ENCODE measurements at places on chromosomes 16 and 17. TPM values are rescaled to one million over a fixed set of nuclear protein-coding genes. Genes with fewer than 3 reads are reported as not detected.
A peak's percentile ranks its signal among the peaks of the same experiment; 100 is the strongest.

The SEZ6L2 gene
- 34.7 TPM for total RNA-seq

The PRSS22 gene
- not detected for total RNA-seq

- H3K36me3 ChIP-seq, result no peaks in the 10 kb centered on the region
- H3K4me3 ChIP-seq, result no peak overlapping the region
- no peaks in the 10 kb centered on the region for H3K27me3 ChIP-seq
- peak overlapping the region; percentile 18 for H3K27ac ChIP-seq
Observed at GRCh38 chr17:30819971-30820705, 4.4 kb downstream of the CRLF3 start.

The SLC2A4 gene
- total RNA-seq, result not detected

DNA sequence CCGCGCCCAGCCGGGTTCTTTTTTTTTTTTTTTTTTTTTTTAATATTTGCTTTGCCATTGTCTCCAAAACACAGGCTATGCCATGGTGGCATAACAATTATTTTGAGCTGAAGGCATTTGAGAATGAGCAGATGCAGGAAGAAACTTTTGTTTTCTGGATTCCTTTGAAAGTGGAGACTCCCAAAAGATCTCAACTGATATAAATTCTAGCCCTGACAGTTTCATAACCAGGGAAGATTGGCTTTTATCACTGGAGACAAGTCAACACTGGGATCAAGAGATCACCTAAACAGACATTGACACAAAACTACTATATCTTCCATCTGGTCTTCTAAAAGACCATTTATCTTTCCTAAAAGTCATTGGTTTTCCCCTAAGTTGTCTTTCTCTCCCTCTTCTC, 10.1 kb upstream of the PRKCA start:
- DNase-seq, result no peak
- no peak overlapping the region for H3K4me3 ChIP-seq
- H3K4me1 ChIP-seq, result no peaks in the 10 kb centered on the region
- H3K36me3 ChIP-seq, result no peaks in the 10 kb centered on the region
- H3K27me3 ChIP-seq, result no peaks in the 10 kb centered on the region
- H3K27ac ChIP-seq, result no peak overlapping the region

The KRT31 gene
- not detected for total RNA-seq

DNA sequence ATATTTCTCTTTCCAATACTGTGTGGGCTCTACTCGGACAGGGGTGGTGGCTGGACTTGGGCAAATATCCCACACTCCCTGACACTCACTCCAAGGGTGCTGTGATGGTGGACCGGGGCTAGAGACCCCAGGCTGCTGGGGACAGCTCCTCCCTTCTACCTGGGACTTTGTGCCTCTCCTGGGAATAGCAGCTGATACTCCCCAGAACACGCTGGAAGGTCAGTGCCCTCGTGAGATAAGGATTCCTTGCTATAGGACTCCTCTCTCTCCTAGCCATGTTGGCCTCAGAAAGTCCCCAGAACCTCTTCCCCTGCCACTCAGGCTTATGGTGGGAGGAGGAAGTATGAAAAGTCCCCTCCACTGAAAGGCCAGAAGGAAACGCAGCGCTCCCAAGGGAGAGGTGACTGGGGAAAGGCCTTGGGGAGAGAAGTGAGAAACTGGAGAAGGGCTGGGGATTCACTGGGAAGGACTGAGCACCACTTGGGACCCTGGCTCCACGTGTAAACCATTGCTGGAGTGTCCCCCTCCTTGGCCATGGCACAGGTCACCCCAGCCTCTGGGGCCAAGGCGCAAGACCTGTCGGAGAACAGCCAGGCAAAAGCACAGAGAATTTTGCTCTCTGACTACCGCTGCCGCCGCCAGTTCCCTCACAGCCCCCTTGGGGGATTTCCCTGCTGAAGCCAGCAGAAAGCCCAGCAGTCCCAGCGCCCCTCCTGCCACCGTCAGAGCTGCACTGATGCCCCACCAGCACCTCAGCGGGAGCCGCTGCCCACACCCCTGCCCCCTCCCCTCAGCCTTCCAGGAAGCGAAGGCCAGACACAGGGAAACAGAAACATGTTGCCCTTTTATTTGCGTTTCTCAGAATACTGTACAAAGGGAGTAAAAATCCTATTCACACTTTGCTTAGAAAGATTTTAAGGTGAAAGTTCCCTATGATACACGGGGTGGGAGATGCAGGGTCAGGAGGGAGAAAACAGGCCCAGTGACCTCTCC, 2.1 kb upstream of the GSDMB start:
- DNase-seq, result no peak
- peaks cover 20% of the 10 kb centered on the region for H3K36me3 ChIP-seq
- peaks cover 19% of the 10 kb centered on the region for H3K4me1 ChIP-seq
- no peaks in the 10 kb centered on the region for H3K27me3 ChIP-seq
- no peak overlapping the region for H3K4me3 ChIP-seq

DNA sequence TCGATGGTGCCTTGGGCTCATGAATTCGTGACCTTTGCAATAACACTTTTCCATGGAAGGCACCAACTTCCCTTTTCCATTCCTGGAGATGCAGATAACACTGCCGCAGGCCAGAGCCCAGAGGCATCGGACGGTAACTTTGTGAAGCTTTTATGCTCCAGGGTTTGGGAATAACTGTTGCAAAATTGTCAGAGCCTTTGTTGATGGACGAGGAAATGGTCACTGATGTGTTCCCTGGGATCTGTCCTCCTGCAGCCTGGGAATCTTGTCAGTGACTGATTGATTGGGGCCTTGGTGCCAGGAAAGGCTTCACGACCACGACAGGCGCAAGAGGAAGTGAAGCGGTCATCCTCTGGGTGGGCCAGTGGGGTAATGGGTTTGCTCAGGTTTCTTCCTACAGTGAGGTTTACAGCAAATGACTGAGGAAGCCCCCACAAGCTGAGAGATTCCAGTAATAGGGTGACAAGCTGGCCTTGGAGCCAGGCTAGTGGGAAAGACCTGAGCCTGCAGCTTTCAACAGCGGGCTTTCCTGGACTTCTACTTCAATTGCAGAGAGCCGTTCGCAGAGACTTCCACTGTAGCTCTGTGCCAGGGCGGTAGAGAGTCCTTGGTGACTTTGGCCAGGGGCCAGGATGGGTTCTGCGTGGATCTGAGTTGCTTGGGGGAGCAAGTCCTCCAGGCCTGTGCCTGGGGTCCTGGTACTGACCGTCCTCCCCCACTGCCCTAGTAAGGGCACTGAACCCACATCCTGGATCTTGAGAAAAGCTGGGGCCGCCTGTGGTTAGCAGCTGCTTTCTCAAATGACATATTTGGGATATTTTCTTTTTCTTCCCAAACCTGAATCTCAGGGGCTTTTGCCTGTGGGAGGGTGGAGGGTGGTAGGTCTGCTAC, 37.6 kb downstream of the PGS1 start:
- DNase-seq, result no peak
- H3K27me3 ChIP-seq, result no peaks in the 10 kb centered on the region
- H3K4me1 ChIP-seq, result peaks cover 3% of the 10 kb centered on the region
- H3K27ac ChIP-seq, result no peak overlapping the region

The SLX1A gene
- total RNA-seq, result 14.3 TPM

GRCh38 chr16:3951861-3952736, 71.6 kb upstream of the CREBBP start:
- DNase-seq, result peak; percentile 59
- peaks cover 31% of the 10 kb centered on the region for H3K4me1 ChIP-seq
- H3K4me3 ChIP-seq, result peak overlapping the region; percentile 59
- no peaks in the 10 kb centered on the region for H3K36me3 ChIP-seq
- peak overlapping the region; percentile 8 for H3K27ac ChIP-seq
- H3K27me3 ChIP-seq, result no peaks in the 10 kb centered on the region

GRCh38 chr16:48479955-48480354, 94.7 kb upstream of the SIAH1 start:
- H3K4me3 ChIP-seq, result no peak overlapping the region
- DNase-seq, result no peak
- H3K27me3 ChIP-seq, result no peaks in the 10 kb centered on the region
- no peaks in the 10 kb centered on the region for H3K36me3 ChIP-seq
- H3K4me1 ChIP-seq, result no peaks in the 10 kb centered on the region

DNA sequence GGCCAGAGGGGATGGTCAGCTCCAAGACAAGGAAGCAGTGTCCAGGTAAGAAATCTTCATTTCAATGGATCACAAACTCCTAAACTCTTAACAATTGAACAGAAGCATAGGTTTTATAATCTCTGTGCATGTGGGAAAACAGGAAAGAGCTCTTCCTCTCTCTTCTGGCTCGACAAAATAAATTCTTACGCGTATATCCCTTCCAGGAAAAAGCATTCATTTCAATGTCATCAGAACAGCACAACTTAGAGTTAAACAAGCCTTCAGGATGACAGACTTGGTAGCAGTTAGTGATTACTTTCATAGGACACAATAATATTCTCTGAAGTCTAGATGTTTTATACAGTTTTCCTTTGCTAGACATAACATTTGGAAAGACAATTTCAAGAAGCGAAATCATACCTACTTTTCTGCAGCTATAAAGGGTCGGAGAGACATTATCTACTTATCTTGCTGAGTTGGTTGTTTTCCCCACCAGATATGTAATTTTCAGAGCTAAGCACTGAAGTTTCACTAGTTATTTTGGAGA, 19.3 kb upstream of the SLC35G3 start:
- no peak overlapping the region for H3K27ac ChIP-seq
- DNase-seq, result no peak
- H3K36me3 ChIP-seq, result no peaks in the 10 kb centered on the region
- H3K27me3 ChIP-seq, result peaks cover 15% of the 10 kb centered on the region

The FBXO47 gene
- under 0.01 TPM for total RNA-seq

- no peak for DNase-seq
- no peak overlapping the region for H3K4me3 ChIP-seq
- no peaks in the 10 kb centered on the region for H3K36me3 ChIP-seq
- H3K27me3 ChIP-seq, result no peaks in the 10 kb centered on the region
- H3K4me1 ChIP-seq, result no peaks in the 10 kb centered on the region
Observed at GRCh38 chr16:85600530-85601271, 12.4 kb upstream of the GSE1 start.

DNA sequence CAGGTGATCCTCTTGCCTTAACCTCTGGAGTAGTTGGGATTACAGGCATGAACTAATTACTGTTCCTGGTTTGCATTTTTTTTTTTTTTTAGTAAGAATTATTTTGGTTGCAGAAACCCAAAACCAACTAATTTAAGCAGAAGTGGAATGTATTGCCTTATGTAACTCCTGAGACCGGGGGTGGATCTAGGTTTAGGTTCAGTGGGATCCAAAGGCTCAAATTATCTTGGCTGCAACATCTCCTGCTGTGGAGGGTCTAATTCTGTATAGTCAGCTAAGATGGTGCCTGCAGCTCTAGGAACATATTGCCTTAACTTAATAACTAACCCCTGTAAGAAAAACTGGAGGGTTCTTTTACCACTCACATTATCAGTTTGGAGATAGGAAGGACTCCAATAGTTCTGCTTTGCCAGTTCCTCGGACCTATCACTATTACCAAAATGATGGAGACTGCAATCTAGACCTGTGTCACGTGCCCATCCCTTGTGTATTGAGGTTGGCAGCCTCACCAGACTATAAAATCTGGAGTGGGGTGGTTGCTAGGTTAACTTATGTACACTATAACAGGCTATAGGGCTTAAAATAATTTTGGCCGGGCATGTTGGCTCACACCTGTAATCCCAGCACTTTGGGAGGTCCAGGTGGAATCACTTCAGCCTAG, 8.5 kb downstream of the SNTB2 start:
- no peaks in the 10 kb centered on the region for H3K27me3 ChIP-seq
- DNase-seq, result no peak
- H3K4me3 ChIP-seq, result no peak overlapping the region
- H3K4me1 ChIP-seq, result peaks cover 48% of the 10 kb centered on the region

DNA sequence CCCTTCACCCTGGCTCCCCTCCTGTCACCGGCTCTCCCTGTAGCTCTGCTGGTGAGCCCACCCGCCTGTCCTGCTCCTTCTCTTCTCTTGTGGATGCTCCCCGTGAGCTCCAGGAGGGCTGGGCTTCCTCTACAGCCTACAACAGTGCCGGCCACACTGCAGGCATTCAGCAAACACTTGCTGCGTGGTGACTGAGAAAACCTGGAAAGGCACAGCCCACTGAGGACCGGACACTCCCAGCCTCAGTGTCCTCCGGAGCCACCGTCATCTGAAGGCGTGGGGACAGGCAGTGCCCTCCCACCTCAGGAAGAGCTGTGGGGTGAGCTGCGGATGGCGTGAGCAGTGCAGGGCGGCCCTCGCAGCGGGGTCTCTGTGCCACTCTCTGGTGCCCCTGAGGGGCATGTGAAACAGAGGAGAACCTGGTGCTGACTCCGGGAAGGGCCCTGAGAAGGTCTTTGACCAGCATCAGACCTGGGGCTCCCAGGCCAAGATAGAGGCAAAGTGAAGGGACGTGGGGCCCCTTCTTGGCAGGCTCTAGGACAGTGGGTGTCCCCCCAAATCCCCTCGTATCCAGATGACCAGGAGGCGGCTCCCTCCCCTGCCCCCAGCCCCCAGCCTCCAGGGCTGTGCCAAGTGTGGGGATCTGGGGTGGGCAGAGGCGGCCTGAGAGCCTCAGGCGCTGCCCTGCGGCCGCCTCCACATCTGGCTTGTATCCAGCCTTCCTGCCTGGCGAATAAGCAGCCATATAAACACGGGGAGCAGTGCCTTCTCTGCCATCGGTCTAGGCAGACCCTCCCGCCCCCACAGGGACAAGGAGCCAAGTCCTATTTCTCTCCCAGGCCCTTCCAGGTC, 44.0 kb upstream of the PABPN1L start:
- no peaks in the 10 kb centered on the region for H3K27me3 ChIP-seq
- H3K4me1 ChIP-seq, result 0 out of 2 replicates have a peak, but pooled peaks cover 2% of the 10 kb centered on the region
- no peak overlapping the region for H3K4me3 ChIP-seq
- DNase-seq, result no peak
- no peaks in the 10 kb centered on the region for H3K36me3 ChIP-seq
